Activated T-cell treated with anti-CD3 and anti-CD28 coated beads, Interleukin-2, amount 50 U/mL, for 48 hours (primary cell): ENCODE measurements at places on chromosomes 6 and 20.
A peak's percentile ranks its signal among the peaks of the same experiment; 100 is the strongest.

GRCh38 chr6:155261111-155261900, 2.5 kb upstream of the CLDN20 start:
- no peak for DNase-seq

GRCh38 chr20:52103913-52104545, 87.5 kb downstream of the ZFP64 start:
- DNase-seq, result no peak

GRCh38 chr20:52601295-52601971, 370.7 kb upstream of the TSHZ2 start:
- no peak for DNase-seq

DNA sequence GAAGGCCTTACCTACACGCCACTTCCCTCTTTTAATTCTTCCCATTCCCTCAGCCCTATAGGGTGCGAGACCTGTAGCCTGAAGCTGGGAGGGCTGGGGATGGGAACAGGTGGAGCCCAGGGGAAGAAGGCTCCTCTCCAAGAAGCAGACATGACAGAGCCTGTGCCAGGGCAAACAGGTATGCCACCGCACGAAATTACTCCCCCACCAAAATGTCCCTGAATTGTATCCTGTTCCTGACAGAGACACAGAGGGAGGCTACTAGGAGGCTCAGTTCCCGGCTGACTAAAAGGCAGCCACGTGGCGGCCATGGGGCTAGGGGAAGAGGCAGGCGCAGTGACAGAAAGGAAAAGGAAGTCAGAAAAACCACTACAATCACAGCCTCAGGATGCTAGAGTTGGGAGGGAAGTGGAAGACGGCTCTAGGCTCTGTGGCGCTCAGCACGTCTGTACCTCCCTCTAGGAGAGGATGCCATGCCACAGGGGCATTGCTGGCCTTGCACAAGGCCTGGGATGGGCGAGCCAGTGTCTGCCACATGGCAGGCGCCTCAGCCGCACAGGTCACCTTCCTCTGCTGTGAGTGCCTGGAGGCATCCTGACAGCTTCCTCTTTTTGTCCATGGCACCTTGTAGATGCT, 27.7 kb downstream of the TFEB start:
- peak; percentile 60 for DNase-seq

- no peak for DNase-seq
Measured at GRCh38 chr6:3252369-3252768, 6.4 kb upstream of the PSMG4 start.

- no peak for DNase-seq
Measured at GRCh38 chr6:142518761-142519160, 217.0 kb downstream of the ADGRG6 start.

DNA sequence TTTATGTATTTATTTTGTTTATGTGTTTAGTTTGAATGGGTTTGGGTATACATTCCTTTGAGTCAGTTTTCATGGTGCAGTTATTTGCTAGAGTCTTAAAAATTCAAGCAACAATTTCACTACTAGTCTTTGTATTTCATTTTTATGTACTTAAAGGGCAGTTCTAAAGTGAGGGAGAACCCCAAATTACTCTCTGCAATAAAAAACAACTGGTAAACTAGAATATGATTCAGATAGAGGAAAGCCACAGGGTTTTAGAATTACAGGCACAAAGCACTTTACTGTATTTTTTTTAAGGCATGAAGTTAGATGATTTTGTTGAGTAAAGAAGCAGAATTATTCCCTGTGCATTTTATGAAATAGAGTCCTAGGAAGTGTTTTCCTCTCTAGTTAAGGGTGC, 183.3 kb downstream of the ARID1B start:
- no peak for DNase-seq

DNA sequence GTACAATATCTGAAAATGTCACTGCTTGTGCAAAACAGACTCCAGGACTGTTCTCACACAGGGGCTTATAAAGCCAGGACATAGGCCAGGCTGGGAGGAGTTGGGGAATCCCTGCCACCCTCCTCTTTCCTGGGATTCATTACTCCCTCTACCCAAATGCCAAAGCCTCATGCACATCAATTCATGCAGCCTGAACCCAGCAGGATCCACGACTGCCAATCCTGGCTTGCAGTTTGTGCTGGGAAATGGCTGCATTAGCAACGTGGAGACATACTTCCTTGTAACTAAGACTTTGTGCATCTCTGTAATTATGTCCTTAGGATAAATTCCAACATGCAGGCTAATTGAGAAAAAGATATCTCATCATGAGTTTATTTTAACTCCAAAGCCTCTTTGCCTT, 143.8 kb downstream of the SYCP2 start:
- DNase-seq, result no peak

GRCh38 chr6:152118678-152119077, 311.2 kb downstream of the ESR1 start:
- DNase-seq, result no peak

- DNase-seq, result no peak
Measured at GRCh38 chr6:31581434-31582229, 592 bp downstream of the LTB start.

GRCh38 chr6:41735427-41736185, at the start of gene TFEB:
TSS of gene TFEB (minus strand) at chr6:41735608. CDS start at chr6:41691213, 44,395 bp downstream.
- peak; percentile 95 for DNase-seq

DNA sequence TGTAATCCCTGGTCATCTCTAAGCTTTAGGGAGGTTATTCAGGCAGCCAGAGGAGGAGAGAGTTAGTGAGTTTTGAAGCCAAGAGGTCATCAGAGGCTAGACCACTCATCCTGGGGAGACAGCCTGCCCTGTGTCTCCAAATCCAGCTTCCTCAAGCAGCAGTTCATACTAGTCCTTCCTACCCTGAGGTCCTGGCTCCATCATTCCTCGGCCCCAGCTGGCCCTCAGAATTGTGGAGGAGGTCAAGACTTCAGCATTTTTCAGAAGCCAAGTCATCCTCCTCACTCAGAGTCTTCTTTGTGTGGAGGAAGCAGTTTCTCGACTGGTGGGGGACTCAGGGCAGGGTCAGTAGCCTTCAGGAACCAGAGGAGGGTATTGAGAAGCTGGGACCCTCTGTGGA, 12.4 kb upstream of the KIAA1755 start:
- no peak for DNase-seq

DNA sequence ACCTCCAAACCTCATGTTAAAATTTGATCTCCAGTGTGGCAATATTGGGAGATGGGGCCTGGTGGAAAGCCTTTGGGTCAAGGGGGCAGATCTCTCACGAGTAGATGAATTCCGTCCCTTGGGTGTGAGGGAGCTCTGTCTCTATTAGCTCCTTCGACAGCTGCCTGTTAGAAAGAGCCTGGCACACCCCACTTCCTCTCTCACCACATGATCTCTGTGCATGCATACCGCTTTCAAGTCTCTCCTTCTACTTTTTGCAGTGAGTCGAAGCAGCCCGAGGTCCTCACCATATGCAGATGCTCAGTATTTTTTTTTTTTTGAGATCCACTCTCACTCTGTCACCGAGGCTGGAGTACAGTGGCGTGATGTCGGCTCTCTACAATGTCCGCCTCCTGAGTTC, 176.9 kb downstream of the SYNDIG1 start:
- DNase-seq, result no peak

DNA sequence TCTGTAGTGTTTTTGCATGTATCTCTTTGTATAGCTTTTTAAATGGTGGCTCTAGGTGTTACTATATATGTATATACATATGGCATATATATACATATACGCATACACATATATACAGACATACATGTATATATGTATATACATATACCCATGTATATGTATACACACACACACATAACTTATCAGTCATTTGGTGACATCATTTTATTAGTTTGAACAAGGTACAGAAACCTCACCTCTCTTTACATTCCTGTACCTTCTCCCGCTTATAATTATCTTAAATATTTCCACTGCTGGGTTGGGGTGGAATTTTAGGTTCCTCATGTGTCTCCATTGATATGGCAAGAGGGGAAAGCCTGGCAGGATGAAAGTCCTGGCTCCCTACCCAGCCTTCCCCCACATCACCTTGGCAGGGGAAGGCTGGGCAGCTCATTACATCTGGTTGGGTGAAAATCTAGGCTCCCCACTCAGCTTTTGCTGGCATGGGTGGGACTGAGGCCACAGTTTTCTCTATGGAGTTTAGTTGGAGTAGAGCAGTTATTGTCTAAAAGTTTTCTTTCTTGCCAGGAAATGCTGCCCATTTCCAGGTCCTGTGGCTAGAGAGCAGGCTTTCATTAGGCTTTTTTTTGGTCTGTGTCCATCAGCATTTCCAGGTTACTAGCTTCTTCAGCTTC, 7.6 kb downstream of the GLO1 start:
- DNase-seq, result no peak
